ENCODE measurements at places on chromosomes 4 and X.

GRCh38 chrX:2708592-2709188 is 17.6 kb downstream of the CD99 start:
- DNase-seq: no peak

GRCh38 chr4:90181644-90182043 is 54.5 kb downstream of the CCSER1 start:
- DNase-seq: no peak

DNA sequence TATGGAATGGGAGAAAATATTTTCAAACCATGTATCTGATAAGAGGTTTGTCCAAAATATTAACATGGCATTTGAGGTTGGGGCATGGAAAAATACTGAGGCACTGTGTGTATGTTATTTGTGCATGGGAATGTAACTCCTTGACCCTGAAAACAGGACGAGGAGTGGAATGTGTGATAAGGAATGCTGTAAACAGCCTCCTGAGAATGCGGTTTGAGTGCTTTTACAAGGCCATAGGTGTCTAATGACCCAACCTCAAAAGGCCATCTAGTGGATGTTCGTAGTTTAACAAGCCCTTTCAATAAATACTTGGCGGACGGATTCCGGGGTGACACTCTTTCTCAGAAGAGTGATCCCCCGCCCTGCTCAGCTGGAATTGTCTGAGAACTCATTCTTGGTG is 162.9 kb upstream of the USP9X start:
- DNase-seq: no peak

DNA sequence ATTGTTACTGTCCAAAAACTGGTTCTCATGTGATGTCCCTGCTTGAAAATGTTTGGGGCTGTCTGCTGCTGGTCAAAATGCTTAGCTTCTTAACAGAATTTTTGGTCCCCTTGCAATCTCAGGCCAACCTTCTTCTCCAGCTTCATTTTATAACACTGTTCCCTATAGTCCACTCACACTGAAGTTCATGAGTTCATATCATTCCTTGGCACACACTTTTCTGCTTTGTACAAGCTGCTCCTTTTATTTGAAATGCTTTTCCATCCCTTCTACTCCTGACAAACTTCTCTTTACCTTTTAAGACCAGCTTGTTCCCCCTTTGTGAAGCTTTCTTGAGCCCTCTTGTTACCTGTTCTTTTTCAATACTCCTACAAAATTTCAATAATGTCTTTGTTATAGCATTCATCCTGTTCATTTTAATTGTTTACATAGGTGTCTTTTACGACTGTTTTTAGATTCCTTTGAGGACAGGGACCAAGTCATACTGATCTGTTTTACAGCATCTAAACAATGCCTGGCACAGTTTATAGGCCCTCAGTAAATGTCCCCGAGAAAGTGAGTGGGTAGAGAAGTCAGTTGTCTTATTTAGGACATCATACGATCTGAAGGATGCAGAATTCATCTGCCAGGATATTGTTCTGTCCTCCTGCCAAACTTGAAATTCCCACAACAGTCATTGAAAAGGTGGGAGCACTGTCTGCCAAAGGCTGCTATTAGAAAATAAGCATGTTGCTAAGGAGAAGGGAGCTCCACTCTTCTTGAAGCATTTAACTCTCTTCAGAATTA is 134.4 kb upstream of the BMPR1B start:
- no peak for DNase-seq

GRCh38 chr4:176676901-176677300 is 115.8 kb downstream of the VEGFC start:
- DNase-seq: no peak

DNA sequence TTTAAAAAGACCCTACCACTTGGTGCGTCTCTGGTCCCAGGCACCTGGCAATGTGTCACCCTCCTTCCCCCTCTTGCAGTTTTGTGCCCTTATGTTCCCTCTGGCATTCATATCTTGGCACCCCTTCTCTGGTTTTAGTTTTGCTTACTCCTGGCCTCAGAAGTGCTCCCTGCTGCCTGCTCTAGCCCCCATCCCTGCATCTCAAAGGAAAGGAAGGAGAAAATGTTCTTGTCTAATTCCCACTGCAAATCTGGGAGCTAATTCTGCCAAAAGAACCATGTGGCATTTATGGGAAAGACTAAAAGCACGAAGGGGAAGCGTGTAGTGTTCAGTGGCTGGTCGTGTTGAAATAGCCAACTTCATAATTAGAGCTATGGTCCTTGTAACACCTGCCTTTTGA is 340.1 kb upstream of the RPS6KA3 start:
- DNase-seq: no peak

- no peak for DNase-seq
Measured at GRCh38 chrX:117511379-117511778, 605.2 kb downstream of the KLHL13 start.

DNA sequence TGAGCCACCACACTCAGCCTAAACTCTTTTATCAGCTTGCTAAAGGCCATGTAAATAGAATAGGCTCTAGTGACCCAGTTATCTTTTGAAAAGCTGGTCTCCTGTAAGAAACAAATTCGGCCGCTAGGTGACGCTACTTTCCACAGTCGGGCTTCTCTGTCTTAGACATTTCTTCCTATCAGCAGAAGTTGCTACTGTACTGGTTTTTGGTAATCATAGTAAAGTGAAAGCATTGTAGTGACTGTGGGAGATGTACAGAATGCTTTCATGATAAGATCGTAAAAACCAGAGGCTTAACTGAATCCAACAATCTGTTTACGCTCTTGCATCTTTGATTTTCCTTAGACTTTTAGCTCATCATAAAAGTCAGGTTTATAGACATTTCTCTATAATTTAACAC is 82.6 kb downstream of the GK start:
- DNase-seq: peak; percentile 72

GRCh38 chr4:38189445-38189844 is 229.2 kb downstream of the PTTG2 start:
- no peak for DNase-seq

GRCh38 chr4:989722-990471 is 3.1 kb downstream of the IDUA start:
- no peak for DNase-seq

DNA sequence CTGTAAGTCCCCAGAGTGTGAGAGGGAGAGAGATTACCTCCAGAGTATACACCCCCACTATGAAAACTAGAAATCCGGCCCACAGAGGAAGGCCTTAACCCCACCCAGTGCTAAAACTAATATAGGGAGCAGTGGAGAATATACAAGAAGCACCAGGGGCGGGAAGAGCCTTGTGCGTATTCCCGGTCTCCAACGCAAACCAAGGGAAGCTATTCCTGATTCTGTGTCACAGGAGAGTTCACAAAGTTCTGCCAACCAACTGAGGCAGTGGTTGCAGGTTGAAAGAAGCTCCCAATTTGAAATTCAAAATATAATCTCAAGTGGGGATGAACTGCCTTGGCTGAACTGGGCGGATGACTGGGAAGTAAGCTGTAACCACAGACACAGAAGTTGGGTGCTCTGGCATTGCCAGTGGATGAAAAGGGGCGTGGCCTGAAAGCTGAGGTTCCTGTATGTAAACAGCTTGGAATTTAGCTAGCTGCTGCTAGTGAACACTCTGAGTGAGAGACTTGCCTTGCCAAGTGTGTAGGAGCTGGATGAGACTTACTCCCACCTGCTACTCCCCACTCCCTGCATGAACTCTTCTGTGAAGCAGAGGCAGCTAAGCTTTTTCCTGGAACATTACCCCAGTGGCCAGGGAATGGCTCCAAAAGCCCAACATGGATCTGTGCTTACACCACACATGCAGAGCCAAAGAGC is 32.7 kb downstream of the ELF2 start:
- no peak for DNase-seq

- DNase-seq: no peak
Measured at GRCh38 chr4:118124997-118125396, 90.7 kb downstream of the NDST3 start.

- no peak for DNase-seq
Measured at GRCh38 chrX:31800219-31800618, 728.4 kb upstream of the FTHL17 start.

All from activated CD4-positive, alpha-beta T cell treated with anti-CD3 and anti-CD28 coated beads for 4 hours (primary cell).